ENCODE measurements at places on chromosomes 12 and 14. TPM values are rescaled to one million over a fixed set of nuclear protein-coding genes. Genes with fewer than 3 reads are reported as not detected.

Gene VASH1
- 2.7 TPM for total RNA-seq

Gene GDF3
- not detected for total RNA-seq

Gene SRGAP1
- total RNA-seq, result 9.4 TPM

Gene OR6C2
- total RNA-seq, result not detected

Gene NFE2
- not detected for total RNA-seq

Gene B4GALNT1
- total RNA-seq, result 2.8 TPM

Gene ARMH4
- 5.1 TPM for total RNA-seq

Gene ST8SIA1
- total RNA-seq, result 0.28 TPM

Gene MYF5
- not detected for total RNA-seq

Gene DEPDC4
- total RNA-seq, result 1.7 TPM

Gene PCED1B
- total RNA-seq, result 1.2 TPM

Gene PRH1
- 18.3 TPM for total RNA-seq

Gene VRTN
- not detected for total RNA-seq

Gene LMO3
- total RNA-seq, result 0.56 TPM

Gene BDKRB2
- total RNA-seq, result 11.0 TPM

Gene RTN1
- under 0.01 TPM for total RNA-seq

Gene TMPRSS12
- total RNA-seq, result not detected

Gene TAS2R8
- not detected for total RNA-seq

Gene RAB2B
- 29.0 TPM for total RNA-seq

Gene ABCD2
- total RNA-seq, result under 0.01 TPM

Gene TNFAIP2
- 43.5 TPM for total RNA-seq

Gene RAD9B
- 0.58 TPM for total RNA-seq

Gene OVCH1
- under 0.01 TPM for total RNA-seq

Gene HIF1A
- 502 TPM for total RNA-seq

Gene INSM2
- not detected for total RNA-seq

Gene DAO
- total RNA-seq, result not detected

Data from regular cardiac myocyte (primary cell).